ENCODE measurements at places on chromosomes 2 and 18.

GRCh38 chr2:118186110-118186857 lies 98.0 kb downstream of the INSIG2 start:
- DNase-seq: peak; percentile 91

DNA sequence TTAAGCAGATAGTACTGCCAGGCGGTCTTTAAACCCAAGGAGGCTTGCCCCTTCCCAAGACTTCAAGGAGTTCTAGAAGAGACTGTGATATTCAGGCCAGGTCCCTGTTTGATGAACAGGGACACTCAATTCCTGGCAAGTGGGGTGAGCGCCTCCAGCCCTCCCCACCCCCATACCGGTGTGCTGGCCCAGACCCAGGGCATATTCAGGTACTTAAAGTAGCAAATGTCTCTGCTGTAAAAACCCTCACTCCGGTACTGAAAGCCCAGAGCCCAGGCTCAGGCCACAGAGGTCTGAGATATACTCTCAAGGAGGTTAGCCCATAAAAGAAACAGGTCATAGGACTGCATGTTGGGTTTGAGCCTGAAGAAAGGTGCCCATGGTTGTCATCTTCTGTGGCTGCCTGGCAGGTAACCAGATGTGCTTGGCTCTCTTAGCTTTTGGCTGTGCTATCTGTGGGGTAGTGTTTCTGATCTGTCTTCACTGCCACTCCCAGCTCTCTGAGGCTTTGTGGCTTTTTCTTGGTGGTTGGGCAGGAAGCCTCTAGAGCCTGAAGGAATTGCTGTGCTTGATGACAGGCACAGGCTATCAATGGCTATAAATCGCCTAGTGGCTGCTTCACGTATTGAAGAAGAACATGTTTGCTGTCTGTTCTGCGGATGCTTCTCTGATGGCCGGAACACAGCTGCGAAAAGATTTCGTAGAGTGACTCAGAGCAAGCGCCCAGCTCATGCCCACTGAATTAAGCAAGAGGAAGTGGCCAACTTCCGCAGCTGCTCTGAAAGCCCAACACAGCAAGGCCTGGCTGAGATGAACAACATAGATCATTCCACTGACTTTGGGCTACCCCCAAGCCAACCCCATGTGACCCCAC lies 63.3 kb upstream of the ALPP start:
- DNase-seq: peak; percentile 81

GRCh38 chr2:61456070-61456745 lies 14.7 kb downstream of the USP34 start:
- no peak for DNase-seq

GRCh38 chr18:57094175-57094574 lies 52.7 kb upstream of the BOD1L2 start:
- no peak for DNase-seq

- DNase-seq: no peak
These were observed 37.6 kb downstream of the SLC14A1 start for GRCh38 chr18:45761512-45762114.

GRCh38 chr2:121232626-121233265 lies 52.3 kb downstream of the TFCP2L1 start:
- DNase-seq: no peak

GRCh38 chr2:177474998-177475397 lies 82.4 kb downstream of the AGPS start:
- no peak for DNase-seq

GRCh38 chr2:172582656-172583055 lies 26.8 kb downstream of the PDK1 start:
- DNase-seq: no peak

GRCh38 chr2:210558708-210559107 lies 2.3 kb downstream of the CPS1 start:
- DNase-seq: no peak

GRCh38 chr2:3754795-3755194 lies 51.4 kb downstream of the DCDC2C start:
- no peak for DNase-seq

- DNase-seq: no peak
These were observed 100.6 kb downstream of the DYM start for GRCh38 chr18:49359732-49360444.

DNA sequence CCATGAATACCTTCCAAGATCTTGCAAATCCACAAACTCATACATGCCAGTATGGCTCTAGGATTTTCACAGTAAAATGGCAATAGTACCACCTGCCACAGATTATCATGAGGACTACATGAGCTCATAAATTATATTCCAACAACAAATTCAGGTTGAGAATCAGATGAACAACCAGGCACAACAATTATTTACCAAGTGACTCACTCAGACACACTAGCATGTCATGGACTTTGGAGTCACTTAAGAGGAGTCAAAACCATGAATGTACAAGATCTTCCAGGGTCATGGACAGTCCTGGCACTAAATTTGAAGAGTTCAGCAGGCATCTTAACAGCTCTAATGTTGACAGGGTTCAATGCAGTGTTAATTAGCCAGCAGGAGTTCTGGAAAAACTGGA lies 34.4 kb upstream of the BZW1 start:
- no peak for DNase-seq

DNA sequence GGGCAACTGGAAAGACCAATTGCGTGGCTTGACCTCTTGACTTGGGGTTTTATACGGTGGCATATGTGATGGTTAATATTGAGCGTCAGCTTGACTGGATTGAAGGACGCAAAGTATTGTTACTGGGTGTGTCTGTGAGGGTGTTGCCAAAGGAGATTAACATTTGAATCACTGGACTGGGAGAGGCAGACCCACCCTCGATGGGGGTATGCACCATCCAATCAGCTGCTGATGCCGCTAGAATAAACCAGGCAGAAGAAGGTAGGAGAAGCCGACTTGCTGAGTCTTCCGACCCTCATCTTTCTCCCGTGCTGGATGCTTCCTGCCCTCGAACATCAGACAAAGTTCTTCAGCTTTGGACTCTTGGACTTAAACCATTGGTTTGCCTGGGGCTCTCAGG lies 34.2 kb upstream of the YPEL5 start:
- no peak for DNase-seq

DNA sequence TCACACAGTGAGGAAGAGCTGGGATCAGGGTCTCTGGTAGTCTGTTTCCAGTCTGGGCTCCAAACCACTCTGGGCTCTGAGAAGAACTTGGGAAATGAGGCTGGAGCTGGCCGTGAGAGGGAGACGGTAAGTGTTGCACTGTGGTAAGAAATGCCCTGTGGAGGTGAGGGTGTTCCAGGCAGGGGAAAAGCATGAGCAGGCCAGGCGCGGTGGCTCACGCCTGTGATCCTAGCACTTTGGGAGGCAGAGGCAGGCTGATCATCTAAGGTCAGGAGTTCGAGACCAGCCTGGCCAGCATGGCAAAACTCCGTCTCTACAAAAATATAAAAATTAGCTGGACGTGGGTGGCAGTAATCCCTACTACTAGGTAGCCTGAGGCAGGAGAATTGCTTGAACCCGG lies 14.3 kb upstream of the DES start:
- DNase-seq: no peak

- DNase-seq: no peak
These were observed 65.8 kb downstream of the KCTD1 start for GRCh38 chr18:26482569-26482968.

DNA sequence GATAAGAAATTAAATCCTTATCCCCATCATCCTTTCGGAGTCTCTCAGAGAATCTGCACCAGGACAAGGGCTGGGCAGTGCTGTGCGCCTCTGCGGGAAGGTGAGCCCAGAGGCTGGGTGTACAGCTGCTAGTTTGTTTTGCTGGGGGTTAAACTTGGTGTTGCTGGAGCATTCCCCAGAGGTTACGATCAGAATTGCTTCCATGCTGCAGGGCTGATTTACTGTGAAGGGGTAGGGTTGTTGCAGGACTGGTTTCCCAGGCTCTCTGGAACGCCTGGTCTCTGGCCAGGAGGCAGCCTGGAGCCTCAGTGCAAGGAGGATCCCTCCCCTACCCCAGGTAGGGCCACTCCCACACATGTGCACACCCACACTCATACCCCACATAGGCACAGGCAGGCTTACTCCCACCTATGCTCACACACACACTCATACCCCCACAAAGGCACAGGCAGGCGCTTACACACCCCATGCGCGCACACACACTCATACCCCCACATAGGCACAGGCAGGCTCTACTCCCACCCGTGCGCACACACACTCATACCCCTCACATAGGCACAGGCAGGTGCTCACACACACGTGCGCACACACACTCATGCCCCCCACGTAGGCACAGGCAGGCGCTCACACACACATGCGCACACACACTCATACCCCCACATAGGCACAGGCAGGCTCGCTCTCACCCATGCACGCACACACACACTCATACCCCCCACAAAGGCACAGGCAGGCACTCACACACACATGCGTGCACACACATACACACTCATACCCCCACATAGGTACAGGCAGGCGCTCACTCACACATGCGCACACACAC lies 11.3 kb downstream of the CNNM4 start:
- no peak for DNase-seq

- peak; percentile 61 for DNase-seq
These were observed 77.3 kb upstream of the UPP2 start for GRCh38 chr2:158024288-158024898.

DNA sequence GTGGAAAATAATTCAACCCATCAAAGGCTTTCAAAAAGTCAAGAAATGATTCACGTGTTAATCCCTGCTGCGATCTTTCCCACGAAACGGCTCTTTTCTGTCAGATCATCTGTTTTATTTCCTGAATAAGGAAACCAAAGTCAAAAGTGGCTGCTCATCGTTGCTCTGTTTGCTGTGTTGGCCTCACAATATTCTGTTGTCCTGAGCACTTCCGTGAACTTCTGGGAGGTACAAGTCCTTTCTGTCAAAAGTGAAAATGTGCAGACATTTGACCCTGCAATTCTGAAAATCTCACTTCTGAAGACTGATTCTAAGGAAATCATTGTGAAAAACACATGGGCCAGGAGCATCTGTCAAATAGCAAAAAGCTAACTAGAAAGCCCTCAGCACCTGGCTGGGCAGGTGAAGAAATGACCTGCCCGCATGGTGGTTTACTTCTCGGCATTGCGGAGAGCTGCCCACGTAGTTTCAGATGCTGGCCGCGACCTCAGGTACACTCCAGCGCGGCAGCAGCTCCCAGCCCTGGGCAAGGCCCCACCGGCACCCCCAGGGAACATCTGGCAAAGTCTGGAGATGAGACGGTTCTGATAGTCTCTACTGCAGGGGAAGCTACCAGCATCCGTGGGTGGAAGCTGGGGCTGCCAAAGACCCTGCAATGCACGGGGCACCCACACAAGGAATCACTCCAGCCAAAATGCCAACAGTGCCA lies 31.9 kb upstream of the GPC1 start:
- no peak for DNase-seq

DNA sequence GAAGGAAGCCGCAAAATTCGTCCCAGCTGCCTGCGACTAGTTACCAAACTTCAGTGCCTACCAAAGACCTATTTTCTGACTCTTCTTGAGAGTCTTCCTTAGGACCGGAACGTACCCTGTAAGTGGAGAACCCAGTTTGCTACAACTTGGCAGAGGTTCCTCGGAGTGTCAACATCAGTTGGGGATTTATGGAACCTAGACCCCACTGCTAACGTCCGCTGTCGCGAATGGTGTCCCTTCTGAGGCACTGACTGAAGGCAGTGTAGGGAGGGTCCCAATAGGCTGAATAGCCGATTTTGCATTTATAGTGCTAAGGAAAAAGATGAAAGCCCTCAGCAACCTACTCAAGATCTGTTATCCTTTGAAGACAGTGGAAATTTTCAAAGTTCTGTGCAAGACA lies 568 bp upstream of the STK17B start:
- no peak for DNase-seq

GRCh38 chr2:215071676-215072075 lies 66.8 kb downstream of the ABCA12 start:
- no peak for DNase-seq

DNA sequence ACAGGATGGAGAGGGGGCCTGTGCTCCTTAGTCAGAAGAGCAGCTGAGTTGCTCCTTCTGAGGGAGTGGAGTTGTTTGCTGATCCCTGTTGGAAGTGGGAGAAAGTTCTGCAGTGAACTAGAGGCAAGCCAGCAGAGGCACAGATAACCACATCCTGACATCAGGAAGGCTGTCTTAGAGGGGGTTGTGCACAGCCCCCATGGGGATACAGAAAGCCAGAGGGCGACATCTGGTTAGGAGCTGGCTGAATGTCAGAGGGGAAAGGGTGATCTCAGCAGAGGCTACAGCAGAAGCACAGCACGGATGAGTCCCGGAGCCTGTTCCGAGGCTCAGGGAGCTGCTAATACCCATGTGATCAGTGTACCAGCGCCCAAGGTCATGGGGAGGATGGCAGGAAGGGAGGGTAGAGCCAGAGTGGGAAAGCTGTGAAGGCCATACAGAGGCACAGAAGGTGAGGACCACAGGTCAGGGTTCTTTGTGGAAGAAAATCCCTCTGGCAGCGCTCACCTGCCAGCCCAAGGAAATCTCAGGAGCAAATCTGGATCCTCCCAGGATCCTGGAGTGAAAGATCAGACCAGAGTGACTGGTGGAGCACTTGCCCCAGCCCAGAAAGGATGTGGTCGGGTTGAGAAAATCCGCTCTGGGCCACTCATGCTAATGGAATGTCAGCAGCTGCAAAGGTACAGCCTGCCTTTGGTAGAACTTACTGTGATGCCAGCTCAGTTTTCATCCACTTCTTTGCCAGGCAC lies 111.8 kb downstream of the STPG4 start:
- no peak for DNase-seq

DNA sequence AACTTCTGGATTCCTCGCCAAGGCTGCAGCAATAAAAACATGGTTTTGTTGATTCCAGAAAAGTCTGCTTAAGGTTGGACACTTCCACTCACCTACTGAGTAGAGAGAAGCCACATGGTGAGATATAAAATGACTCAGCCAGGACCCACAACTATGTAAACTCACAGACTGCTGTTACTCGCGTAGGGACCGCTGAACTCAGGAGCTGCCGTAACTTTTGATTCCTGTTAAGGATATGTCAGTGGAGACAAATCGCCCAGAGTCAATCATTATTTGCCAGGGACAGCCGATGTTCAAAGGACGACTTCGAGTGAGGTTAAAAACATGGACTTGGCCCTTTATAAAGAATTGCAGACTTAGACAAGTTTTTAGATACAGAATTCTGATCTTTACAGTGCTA lies 25.6 kb downstream of the CYB5A start:
- no peak for DNase-seq

DNA sequence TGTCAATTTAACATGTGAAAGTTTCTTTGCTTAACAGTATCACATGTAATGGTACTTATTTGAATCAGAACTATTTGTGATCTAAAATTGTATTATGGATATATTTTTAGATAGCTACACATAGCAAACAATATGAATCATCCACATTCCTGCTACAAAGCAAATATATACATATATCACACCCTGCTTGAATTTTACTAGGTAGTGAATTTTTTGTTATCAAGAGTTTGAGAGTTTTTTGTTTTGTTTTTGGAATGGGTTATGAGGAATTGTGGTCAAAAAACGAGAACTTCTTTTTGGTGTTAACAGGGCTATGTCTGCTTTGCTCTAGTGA lies 635.7 kb downstream of the NRXN1 start:
- no peak for DNase-seq

DNA sequence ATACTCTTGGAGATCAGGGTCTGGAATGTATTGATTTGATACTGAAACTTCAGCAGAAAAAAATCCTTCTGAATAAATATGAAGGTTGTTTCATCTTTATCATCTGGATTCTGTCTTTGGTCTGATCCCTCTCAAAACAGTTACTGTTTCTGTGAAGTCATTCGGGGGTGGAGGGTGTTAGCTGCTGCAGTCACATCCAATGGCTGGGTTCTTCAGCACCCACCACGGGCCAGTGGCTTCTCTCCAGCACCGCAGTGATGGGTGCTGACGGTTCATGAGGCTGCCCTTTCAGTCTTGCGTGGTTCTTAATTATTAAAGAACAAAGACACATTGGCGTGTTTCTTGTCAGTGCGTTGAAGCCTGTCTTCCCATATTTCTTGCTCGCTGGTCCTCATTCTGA lies 148.0 kb downstream of the LDLRAD4 start:
- DNase-seq: no peak
